Activated CD4-positive, alpha-beta T cell treated with anti-CD3 and anti-CD28 coated beads for 48 hours (primary cell): ENCODE measurements at places on chromosomes 2 and 18.

DNA sequence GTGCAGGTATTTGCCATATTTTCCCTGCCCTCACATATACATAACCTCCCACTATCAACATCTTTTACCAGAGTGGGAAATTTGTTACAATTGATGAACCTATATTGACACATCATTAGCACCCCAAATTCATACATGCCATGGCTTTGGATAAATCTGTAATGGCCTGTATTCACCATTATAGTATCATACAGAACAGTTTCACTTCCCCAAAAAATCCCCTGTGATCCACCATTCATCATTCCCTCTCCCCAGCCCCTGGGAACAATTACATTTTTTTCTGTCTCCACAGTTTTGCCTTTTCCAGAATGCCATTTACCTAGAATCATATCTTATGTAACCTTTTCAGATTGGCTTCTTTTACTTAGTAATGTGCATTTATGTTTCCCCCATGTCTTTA lies 494.5 kb downstream of the RNF144A start:
- no peak for DNase-seq

GRCh38 chr18:26471027-26471426 lies 77.3 kb downstream of the KCTD1 start:
- DNase-seq = no peak

DNA sequence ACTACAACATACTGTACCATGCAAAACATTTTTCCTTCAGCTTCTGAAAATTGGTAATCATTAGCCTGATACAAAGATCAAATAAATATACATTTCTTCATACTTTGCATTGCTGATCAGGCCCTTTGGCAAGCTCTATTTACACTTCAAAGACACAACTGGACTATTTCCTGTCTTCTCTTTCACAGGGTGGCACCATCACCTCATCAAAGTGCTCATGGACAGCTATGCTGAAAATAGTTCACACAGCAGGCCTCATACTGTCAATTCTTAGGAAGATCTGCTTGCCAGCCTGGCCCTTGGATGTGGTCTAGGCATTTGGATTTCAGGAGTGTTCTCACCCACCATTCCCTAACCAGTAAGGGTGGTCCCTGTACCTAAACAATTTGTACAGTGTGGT lies 33.9 kb downstream of the FBXO15 start:
- DNase-seq = no peak

DNA sequence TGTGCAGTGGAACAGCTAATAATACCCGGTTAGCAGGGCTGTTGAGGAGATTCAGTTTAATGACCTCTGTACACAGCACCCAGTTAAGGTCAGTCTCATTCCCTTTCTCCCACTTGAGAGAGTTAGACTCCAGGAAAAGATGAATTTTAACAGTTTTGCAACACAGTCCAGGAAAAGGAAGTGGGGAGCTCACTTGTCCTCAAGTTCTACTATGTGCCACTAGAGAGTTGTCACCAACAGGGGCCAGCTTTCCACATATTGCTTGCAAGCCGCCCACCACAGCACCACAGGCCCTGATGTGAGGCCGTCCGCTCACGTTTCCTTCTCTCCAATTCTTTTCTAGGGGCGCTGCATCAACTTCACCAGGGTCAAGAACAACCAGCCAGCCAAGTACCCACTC lies 142.1 kb downstream of the GFPT1 start:
- no peak for DNase-seq

- peak; percentile 21 for DNase-seq
Measured at GRCh38 chr2:127293386-127293747, 577 bp downstream of the ERCC3 start.

GRCh38 chr2:238791354-238791753 lies 56.5 kb upstream of the TWIST2 start:
- no peak for DNase-seq

- peak; percentile 27 for DNase-seq
Measured at GRCh38 chr2:105765415-105766299, 20.9 kb downstream of the NCK2 start.

GRCh38 chr18:78607221-78607620 lies 372.4 kb upstream of the SALL3 start:
- no peak for DNase-seq

DNA sequence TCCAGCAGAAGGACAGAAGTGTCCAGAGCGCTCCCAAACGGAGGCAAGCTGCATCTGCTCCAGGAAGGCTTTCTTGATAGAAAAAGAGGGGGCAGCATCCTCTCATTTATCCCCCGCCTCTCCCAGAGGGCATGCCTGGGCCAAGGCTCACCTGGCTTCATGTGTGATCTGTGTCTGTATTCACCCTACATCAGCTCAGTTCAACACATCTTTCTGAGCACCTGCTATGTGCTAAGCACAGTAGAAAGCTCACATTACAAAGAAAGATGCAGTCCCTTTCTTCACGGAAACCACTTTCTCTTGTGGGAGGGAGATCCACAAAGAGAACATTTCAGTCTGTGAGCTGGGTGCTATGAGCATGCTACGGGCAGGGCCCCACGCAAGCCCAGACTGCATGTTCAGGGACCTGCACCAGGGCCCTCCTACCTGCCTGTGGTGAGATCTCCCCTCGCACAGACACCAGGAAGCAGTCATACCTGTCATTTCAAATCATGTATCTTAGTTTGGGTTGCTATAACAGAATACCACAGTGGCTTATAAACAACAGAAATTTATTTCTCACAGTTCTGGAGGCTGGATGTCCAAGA lies 90.7 kb downstream of the PDCL3 start:
- no peak for DNase-seq

DNA sequence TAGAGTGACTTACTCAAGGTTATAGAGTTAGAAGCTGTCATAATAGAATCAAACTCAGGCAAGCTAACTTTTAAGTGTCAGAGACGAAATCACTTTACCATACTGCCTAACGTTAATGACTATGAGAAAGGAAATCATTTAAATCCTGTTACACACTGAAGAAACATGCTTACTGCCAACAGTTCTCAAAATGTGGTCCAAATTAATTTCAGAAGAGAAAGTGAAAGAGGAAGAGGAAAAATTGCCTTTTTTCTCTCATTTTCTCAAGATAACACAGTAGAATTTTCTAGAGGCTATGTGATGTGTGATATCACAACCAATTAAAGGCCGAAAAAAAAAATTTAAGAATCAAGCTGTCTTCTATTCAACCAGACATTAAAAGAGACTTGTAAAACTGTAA lies 1362.7 kb upstream of the CHAC2 start:
- DNase-seq = no peak

DNA sequence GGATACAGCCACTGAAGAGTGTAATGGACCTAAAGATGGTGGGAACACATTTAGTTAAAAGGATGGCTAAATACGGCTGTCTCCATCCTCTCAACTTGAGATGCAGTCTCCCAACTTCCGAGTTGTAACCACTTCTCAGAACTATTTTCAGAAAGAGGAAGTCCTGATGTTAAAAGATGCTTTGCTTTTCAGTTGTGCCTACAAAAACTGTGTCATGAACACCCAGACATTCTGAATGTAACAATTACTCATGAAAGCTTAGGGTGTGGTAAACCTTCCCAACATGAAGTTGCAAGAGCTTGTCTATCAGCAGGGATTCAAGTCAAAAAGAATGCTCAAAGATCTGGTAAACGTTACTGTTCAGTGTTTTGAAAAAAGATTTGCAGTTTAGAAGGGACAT lies 147.9 kb downstream of the DOCK10 start:
- no peak for DNase-seq
